Activated T-cell treated with anti-CD3 and anti-CD28 coated beads for 1 hour (primary cell): ENCODE measurements at places on chromosomes 7 and 10.

DNA sequence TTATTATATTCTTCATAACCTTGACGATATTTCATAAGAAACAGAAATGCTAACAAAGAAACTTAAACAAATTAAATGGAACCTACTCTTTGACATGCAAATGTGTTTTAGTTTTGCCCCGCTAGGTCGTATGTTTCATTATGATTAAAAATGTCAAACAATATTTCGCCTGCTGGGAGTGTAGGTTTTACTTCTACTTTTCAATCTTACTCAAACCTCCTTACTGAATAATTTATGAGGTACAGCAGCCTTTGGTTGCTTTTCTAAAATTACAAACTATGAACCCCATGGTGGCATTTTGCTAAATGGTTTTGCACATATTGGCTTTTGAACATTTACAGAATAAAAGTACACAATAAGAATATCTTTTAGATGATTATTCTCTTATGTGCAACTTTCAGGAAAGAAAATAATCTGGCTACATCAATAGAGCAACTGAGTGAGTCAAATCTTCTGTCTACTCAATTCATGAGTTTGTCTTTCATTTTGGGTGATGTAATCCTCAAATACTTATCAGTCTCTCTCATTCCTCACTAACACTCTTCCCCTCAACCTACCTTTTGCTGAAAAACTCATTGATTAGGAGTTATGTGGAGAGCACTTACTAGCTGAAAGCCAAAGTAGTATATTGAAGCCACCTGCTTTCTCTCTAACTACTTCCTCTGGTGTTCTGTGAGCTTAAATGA is 1226.4 kb downstream of the XPNPEP1 start:
- DNase-seq: no peak

GRCh38 chr10:12846718-12847117 is 154.8 kb downstream of the CCDC3 start:
- no peak for DNase-seq

DNA sequence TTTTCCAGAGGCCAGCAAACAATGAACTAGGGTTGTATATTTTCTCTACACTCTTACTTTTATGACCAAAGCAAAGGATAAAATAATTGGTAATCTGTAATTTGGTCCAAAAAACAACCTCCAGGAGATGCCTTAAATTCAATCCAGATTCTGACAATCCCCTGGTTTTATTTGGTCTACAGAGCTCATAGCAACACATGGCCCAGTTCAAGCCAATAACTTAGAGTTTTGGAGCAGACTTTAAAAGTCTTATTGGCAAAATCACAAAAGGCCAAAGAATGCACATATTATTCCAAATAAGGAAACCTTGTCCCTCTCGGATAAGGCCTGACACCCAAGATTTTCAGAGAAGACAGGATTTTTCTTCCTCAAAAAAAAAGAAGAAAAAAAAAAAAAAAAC is 51.9 kb downstream of the SORBS1 start:
- DNase-seq: no peak

GRCh38 chr10:14507176-14507575 is 176.5 kb upstream of the FRMD4A start:
- no peak for DNase-seq

DNA sequence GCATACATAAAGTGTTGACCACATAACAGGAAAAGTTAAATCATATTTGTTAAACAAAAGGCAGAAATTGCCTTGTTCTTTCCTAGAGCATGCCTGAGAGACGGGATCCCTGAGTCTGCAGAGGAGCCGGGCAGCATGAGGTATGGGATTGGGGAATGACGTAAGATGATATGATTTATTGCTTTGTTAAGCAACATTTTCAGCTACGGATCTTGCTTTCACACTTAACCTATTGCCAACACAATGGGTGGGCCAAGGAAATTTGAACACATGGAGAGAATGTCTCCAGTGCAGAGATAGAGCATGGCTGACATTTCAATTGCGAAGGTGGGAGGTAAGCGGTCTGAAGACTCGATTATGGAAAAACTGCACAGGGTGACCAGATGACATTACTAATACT is 76.7 kb downstream of the EMX2 start:
- no peak for DNase-seq

DNA sequence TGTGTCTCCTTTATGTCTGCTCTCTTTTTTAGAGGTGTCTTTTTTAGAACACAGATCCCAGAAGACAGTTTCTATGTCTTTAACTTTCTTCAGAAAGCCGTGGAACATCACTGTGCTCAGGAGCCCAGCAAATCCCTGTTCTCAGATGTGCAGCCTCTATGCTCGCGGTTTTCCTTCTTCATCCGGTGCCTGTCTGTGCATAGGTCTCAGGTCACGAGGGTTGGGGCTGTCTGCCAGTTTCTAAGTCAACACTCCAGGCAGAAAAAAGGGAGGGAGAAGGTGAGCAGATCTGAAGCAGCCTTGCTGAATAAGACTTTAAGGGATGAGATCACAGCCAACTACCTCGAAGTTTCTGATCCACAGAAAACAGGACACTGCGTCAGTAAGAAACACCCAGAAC is 68.5 kb downstream of the CRTAC1 start:
- no peak for DNase-seq

- no peak for DNase-seq
Measured at GRCh38 chr10:4470231-4470835, 355.7 kb upstream of the AKR1E2 start.

- no peak for DNase-seq
Measured at GRCh38 chr10:100984672-100985177, 2.6 kb downstream of the MRPL43 start.

DNA sequence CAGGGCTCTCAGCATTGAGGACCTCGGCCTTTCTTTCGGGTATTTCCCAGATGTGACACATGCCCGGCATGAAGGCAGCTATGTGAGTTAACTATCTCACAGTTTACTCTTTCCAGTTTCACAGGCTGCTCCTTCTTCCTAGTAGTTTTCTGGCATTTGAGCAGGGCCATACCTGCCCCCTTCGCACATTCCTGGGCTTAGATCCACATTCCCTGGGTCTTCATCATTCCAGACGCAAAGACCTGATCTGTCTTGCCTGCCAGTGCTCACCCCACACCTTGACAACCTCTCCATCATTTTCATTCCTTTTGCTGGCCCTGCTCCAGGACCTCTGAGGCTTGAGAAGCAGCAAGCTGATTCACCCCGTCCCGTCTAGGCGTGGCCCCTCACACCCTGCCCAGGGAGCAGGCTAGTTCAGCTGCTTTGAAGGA is 227.5 kb downstream of the WDR11 start:
- DNase-seq: no peak

DNA sequence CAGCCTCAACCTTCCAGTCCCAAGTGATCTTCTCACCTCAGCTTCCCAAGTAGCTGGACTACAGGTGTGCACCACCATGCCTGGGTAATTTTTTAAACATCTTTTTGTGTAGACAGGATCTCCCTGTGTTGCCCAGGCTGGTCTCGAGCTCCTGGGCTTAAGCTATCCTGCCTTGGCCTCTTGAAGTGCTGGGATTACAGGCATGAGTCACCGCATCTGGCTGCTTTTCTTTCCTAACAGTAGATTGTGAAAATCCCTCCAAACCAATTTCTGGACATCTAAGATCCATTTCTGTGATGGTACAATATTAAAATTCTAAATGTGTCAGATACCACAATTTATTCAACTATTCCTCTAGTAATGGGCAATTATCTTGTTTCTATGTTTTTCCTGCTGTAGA is 38.7 kb downstream of the RAB18 start:
- no peak for DNase-seq

- no peak for DNase-seq
Measured at GRCh38 chr10:30639946-30640786, 10.6 kb upstream of the LYZL2 start.

- DNase-seq: no peak
Measured at GRCh38 chr7:93799750-93800357, 90.7 kb downstream of the TFPI2 start.

DNA sequence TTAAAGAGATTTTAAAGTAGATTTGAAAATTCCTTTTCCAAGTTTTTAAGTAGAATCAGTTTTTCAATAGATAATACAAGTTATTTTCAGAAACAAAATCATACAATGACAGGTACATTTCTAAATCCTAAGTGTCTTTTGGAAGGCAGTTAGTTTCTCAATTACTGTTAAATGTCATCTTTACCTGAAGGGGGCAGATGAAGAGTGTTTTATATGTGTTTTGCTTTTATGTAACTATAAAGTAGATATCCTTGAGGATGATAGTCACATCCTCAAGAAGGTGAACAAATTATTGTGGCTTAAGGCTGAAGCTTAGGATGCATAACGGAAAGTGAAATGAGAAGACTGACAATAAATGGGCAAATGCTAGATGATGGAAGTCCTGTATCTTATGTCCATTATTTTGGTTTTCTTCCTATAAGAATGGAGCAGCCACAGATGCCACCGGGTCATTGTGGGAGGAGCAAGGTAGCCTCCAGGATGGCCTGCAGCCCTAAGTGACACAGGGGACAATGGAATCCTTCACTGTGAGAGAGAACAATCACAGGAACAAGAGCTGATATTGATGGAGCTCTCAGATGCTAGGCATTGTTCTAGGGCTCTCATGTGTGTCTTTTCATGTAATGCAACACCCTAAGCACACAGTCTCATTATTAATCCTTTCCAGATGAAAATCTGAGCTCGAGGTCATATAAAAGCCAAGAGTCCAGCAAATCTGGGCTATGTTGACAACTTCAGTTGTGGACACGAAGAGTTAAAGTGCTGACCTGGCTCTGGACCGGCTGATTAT is 14.1 kb upstream of the MKX start:
- DNase-seq: no peak

DNA sequence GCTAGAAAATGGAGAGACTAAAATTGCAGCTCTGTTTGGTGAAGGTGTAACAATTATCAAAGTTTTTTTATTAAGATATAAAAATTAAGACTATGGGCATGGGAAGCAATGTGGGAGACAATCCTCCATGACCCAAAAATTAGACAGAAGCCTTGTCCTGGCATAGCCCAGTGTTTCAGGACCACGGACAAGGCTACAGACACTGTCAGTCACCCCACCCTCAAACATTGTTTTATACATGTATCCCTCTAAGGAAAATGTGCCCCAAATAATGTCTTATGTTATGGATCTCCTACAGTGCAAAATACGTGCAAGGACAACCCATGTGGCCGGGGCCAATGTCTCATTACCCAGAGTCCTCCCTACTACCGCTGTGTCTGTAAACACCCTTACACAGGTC is 24.0 kb downstream of the HABP2 start:
- DNase-seq: no peak

DNA sequence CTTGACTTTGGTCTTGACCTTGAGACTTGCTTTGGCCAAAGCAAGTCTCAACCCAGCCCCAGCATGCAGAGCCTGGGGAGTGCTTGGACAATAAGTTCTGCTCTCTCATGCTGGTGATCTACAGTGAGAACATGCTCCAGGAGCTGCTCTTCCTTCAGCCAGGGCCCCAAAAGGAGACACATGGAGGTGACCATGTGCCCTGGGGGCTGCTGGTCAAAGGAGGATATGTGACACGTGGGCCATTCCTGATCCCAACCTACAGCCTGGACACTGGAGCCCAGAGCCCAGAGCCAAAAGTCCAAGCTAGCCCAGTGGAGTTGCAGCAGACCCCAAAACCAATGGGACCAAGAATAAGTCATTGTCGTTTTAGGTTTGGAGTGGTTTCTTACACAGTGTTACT is 78.2 kb upstream of the CHST15 start:
- no peak for DNase-seq

GRCh38 chr7:44383566-44383965 is 58.2 kb upstream of the CAMK2B start:
- no peak for DNase-seq

DNA sequence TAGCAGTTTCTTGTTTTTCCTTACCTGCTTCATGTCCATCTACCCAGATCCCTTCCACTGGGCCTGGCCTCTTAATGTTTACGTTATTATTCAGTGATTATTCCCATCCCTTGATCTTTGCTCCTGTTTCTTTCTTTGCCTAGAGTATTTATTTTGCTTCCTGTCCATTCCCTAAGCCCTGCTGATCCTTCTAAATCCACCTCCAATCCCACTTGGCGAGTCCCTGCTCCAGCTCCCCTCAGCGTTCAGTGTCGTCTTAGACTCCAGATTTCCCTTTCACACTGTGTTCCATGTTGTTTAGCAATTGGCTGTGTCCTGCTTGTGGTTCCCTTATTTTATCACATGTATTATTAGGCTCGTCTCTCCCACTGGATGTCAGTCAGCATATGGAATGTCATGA is 7.3 kb downstream of the PPP2R2D start:
- DNase-seq: no peak

DNA sequence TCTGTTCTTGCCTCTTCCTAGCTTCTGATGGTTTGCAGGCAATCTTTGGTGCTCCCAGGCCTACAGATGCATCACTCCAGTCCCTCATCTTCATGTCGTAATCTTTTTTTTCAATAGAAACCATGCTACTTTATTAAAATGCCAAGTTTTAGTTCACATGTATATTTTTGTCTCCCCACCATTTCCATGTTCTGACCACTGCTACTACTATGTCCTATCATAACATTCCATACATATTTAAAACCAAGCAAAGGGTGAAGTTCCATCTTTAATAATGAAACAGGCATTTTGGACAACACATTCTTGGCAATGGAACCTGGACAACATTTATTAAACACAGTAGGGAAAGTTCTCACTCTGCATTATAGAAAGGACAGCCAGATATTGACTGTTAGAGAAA is 58.8 kb downstream of the ZNF518A start:
- no peak for DNase-seq

- DNase-seq: no peak
Measured at GRCh38 chr7:31327071-31327470, 13.5 kb downstream of the NEUROD6 start.

DNA sequence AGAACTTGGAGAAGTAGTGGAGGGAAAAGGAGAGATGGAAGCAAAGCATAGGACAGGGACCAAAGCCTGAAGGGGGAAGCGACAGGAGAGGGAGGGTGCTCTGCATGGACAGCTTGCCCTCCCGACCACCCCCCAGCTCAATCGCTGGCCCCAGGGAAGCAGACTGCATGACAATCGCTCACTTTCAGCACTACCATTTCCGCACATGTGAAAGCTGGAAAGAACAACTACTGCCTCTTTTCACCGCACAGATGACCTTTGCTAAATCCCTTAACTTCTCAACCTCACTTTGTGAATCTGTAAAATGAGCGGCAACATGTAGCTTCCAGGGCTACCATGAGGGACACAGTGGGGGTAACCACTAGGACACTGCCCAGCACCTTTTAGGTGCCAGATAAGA is 17.1 kb downstream of the VOPP1 start:
- DNase-seq: no peak

GRCh38 chr10:42177077-42177792 is 461.1 kb downstream of the ZNF33B start:
- DNase-seq: no peak
